Naive thymus-derived CD4-positive, alpha-beta T cell (primary cell): ENCODE measurements at places on chromosomes 7 and 10. TPM values are rescaled to one million over a fixed set of nuclear protein-coding genes. Genes with fewer than 3 reads are reported as not detected.

GRCh38 chr10:131880016-131880590 is 20.7 kb upstream of the PPP2R2D start:
- no peak overlapping the region for H3K27ac ChIP-seq
- no peaks in the 10 kb centered on the region for H3K27me3 ChIP-seq
- no peak overlapping the region for H3K4me3 ChIP-seq
- no peak for DNase-seq
- H3K36me3 ChIP-seq = no peaks in the 10 kb centered on the region
- no peaks in the 10 kb centered on the region for H3K4me1 ChIP-seq

- H3K4me1 ChIP-seq = no peaks in the 10 kb centered on the region
- H3K36me3 ChIP-seq = no peaks in the 10 kb centered on the region
- no peak overlapping the region for H3K27ac ChIP-seq
- no peak for DNase-seq
- H3K27me3 ChIP-seq = no peaks in the 10 kb centered on the region
These were observed 20.0 kb upstream of the IFIT2 start for GRCh38 chr10:89281606-89282395.

DNA sequence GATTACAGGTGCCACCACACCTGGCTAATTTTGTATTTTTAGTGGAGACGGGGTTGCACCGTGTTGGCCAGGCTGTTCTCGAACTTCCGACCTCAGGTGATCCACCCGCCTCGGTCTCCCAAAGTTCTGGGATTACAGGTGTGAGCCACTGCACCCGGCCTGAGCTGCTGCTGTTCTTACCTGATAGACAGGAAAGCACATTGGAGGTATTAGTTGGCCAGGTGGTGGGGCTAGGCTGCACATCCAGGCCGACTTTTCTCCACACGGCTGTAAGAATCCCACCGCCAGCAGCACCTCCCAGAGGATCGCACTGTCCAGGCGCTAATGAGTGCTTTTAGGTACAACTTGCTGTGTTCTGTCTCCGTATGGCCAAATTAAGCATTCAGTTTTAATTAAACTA is 112.6 kb downstream of the WDR37 start:
- H3K4me1 ChIP-seq = no peaks in the 10 kb centered on the region
- H3K4me3 ChIP-seq = no peak overlapping the region
- no peaks in the 10 kb centered on the region for H3K36me3 ChIP-seq
- no peaks in the 10 kb centered on the region for H3K27me3 ChIP-seq
- no peak overlapping the region for H3K27ac ChIP-seq

- H3K36me3 ChIP-seq = no peaks in the 10 kb centered on the region
- H3K27me3 ChIP-seq = no peaks in the 10 kb centered on the region
- peaks cover 96% of the 10 kb centered on the region for H3K4me1 ChIP-seq
These were observed 9.4 kb downstream of the PIP4K2A start for GRCh38 chr10:22704942-22705341.

DNA sequence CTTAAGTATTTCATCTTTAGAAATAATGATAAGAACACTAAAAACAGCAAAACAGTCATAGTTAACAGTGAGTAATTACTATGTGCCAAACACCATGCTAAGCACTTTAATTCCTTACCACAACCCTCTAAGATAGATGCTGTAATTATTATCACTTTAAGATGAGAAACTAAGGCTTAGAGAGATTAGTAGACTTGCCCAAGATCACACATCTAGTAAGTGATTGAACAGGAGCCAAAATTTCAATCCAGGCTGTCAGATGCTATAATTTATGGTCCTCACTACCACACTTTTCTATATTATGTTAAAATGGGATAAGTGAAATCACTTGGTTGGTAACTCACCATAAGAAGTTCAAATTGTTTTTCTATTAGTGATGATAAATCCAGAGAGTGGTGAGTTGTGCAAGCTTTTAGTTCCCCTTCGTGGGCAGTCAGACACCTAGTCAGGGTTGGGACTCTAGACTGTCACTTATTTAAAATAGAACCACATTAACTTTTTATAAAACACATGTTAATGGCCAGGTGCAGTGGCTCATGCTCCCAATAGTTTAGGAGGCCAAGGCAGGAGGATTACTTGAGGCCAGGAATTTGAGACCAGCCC is 85.9 kb upstream of the GATA3 start:
- H3K4me3 ChIP-seq = no peak overlapping the region
- DNase-seq = no peak
- H3K27ac ChIP-seq = no peak overlapping the region
- no peaks in the 10 kb centered on the region for H3K4me1 ChIP-seq

- no peaks in the 10 kb centered on the region for H3K27me3 ChIP-seq
- DNase-seq = no peak
- peak overlapping the region; percentile 60 for H3K4me3 ChIP-seq
- peaks cover 87% of the 10 kb centered on the region for H3K4me1 ChIP-seq
These were observed 87.9 kb downstream of the RNF216 start for GRCh38 chr7:5693529-5693928.

DNA sequence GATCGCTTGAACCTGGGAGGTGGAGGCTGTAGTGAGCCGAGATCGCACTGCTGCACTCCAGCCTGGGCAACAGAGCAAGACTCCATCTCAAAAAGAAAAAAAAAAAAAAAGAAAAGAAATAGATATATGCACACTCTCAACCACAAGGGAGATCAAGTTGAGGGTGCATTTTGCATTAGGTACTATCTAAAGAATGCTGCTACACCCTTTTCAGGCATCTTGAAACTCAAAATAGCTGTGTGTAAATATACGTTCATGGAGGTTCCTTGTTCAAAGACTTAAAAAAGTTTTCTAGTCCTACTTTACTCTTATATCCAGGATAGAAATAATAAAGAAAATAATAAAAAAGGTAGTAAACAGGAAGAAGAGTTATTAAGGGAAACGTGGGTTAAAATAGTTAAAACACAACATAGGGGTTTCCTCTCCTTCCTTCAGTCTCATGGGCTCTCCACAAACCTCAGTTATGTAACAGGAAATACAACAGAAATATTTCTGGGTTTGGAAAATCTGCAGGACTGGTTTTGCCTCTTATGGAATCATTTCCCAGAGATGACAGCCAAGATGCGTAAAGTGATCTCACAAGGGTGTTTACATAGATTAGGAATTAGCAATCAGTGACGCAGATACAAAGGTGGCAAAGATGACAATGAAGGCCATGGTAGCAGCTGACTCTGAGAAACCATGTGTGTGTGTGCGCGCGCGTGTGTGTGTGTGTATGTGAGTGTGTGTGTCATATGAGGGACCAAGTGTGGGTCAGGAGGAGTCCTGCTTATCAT is 15.1 kb downstream of the STEAP4 start:
- no peak for DNase-seq
- H3K4me1 ChIP-seq = no peaks in the 10 kb centered on the region
- H3K27me3 ChIP-seq = peaks cover 4% of the 10 kb centered on the region
- H3K27ac ChIP-seq = no peak overlapping the region

GRCh38 chr10:18294633-18295032 is 154.4 kb downstream of the CACNB2 start:
- no peak overlapping the region for H3K27ac ChIP-seq
- H3K4me3 ChIP-seq = no peak overlapping the region
- H3K27me3 ChIP-seq = no peaks in the 10 kb centered on the region
- no peaks in the 10 kb centered on the region for H3K4me1 ChIP-seq
- no peak for DNase-seq

GRCh38 chr10:72009425-72010081 is 45.4 kb downstream of the CHST3 start:
- H3K4me3 ChIP-seq = no peak overlapping the region
- no peak for DNase-seq
- no peaks in the 10 kb centered on the region for H3K36me3 ChIP-seq
- no peaks in the 10 kb centered on the region for H3K27me3 ChIP-seq
- no peak overlapping the region for H3K27ac ChIP-seq

DNA sequence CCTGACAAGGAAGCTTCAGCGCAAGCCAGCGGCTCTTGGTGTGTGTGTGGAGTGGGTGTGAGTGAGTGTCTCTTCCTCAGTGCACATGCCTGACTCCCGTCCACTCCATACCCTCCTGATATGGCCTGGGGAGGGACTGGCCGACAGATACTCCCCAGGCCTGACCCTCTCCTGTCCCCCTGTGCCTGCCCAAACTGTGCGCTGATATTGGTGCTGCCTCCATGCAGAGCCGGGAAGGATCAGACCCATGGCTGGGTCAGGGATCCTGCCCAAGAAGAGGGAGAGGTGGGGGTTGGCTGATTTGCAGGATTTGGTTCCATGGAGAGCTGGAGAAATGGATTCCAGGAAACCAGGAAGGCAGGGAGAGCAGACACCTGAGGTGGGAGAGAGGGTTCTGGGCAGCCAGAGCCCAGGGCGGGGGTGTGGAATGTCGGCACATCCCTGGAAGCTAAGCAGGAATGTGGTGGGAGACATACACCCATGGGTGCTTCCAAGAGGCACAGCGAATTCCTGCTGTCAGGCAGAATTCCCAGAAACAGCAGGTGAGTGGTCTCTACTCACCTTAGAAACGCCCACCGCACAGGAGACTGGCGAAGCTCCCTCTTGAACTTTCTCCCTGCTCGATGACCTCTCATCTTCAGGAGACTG is 6.3 kb downstream of the CALML5 start:
- H3K27me3 ChIP-seq = no peaks in the 10 kb centered on the region
- no peak for DNase-seq
- no peaks in the 10 kb centered on the region for H3K4me1 ChIP-seq
- H3K27ac ChIP-seq = no peak overlapping the region
- H3K4me3 ChIP-seq = no peak overlapping the region

GRCh38 chr7:142711746-142712616 is 37.3 kb upstream of the PRSS1 start:
- no peak for DNase-seq
- peaks cover 31% of the 10 kb centered on the region for H3K4me1 ChIP-seq
- peak overlapping the region; percentile 46 for H3K4me3 ChIP-seq
- no peaks in the 10 kb centered on the region for H3K27me3 ChIP-seq
- no peaks in the 10 kb centered on the region for H3K36me3 ChIP-seq

GRCh38 chr7:7943951-7944350 is 24.6 kb upstream of the GLCCI1 start:
- H3K27me3 ChIP-seq = no peaks in the 10 kb centered on the region
- H3K27ac ChIP-seq = no peak overlapping the region
- H3K4me3 ChIP-seq = peak overlapping the region; percentile 32

- no peak overlapping the region for H3K27ac ChIP-seq
- H3K4me3 ChIP-seq = no peak overlapping the region
- peaks cover 9% of the 10 kb centered on the region for H3K4me1 ChIP-seq
- H3K36me3 ChIP-seq = no peaks in the 10 kb centered on the region
- DNase-seq = no peak
- H3K27me3 ChIP-seq = no peaks in the 10 kb centered on the region
These were observed 47.1 kb downstream of the KLF6 start for GRCh38 chr10:3737864-3738263.

- peaks cover 6% of the 10 kb centered on the region for H3K36me3 ChIP-seq
- H3K27ac ChIP-seq = no peak overlapping the region
- no peaks in the 10 kb centered on the region for H3K4me1 ChIP-seq
- DNase-seq = no peak
- H3K4me3 ChIP-seq = no peak overlapping the region
These were observed 39.1 kb downstream of the TASOR2 start for GRCh38 chr10:5723692-5724091.

GRCh38 chr10:78619115-78619851 is 449.5 kb upstream of the ZMIZ1 start:
- DNase-seq = no peak
- no peaks in the 10 kb centered on the region for H3K36me3 ChIP-seq
- no peak overlapping the region for H3K27ac ChIP-seq
- H3K27me3 ChIP-seq = no peaks in the 10 kb centered on the region
- H3K4me3 ChIP-seq = no peak overlapping the region
- no peaks in the 10 kb centered on the region for H3K4me1 ChIP-seq

DNA sequence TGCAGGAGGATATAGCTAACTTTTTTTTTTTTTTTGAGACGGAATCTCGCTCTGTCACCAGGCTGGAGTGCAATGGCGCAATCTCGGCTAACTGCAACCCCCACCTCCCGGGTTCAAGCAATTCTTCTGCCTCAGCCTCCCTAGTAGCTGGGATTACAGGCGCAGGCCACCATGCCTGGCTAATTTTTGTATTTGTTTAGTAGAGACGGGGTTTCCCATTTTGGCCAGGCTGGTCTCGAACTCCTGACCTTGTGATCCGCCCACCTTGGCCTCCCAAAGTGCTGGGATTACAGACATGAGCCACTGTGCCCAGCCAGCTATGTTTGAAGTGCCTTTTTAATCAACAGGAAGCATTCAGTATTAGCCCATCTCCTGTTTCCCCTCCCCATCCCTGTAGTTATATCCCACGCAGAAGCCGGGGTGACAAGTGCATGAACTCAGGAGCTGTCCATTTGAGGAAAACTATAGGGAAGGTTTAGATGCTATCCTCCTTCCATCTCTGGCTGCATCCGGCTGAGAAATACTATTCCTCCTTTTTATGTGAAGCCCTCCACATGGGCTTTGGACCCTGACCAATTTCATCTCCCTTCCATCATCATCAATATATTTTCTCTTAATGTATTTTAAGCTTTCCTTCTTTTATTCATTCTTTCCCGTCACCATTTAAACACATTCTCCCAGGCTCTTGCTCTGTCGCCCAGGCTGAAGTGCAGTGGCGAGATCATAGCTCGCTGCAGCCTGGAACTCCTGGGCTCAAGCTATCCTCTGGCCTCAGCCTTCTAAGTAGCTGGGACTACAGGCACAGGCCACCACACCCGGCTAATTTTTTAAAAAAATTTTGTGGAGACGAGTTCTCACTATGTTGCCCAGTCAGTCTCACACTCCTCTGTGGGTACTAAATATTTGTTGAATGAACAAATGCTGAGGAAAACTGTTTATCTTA is 1.3 kb upstream of the POT1 start:
- peaks cover 10% of the 10 kb centered on the region for H3K4me1 ChIP-seq
- no peak overlapping the region for H3K4me3 ChIP-seq
- H3K27ac ChIP-seq = no peak overlapping the region
- no peak for DNase-seq
- no peaks in the 10 kb centered on the region for H3K27me3 ChIP-seq

GRCh38 chr7:55133630-55134358 is 115.0 kb downstream of the EGFR start:
- DNase-seq = no peak
- H3K27ac ChIP-seq = no peak overlapping the region
- no peaks in the 10 kb centered on the region for H3K36me3 ChIP-seq
- no peak overlapping the region for H3K4me3 ChIP-seq
- no peaks in the 10 kb centered on the region for H3K27me3 ChIP-seq
- no peaks in the 10 kb centered on the region for H3K4me1 ChIP-seq

DNA sequence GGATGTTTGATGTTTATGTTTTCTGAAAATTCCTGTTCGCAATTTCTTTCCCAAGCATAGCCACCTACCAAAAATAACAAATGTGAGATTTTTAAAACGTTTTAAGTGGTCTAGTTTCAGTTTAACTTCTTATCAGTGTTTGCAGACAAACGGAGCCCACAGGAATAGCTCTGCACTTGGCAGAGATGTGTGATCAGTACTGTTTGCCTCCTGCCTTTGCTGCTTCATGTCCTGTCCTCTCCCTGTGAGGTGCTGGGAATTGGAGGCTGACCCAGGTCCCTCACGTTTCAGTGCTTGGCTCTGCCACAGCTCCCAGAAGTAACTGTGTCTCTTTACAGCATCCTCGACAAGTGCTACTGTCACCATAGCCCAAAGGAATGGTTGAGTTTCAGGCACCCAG is 1.2 kb downstream of the UCN3 start:
- no peaks in the 10 kb centered on the region for H3K36me3 ChIP-seq
- H3K4me1 ChIP-seq = no peaks in the 10 kb centered on the region
- no peak overlapping the region for H3K4me3 ChIP-seq
- no peaks in the 10 kb centered on the region for H3K27me3 ChIP-seq

- H3K27me3 ChIP-seq = no peaks in the 10 kb centered on the region
- no peak overlapping the region for H3K27ac ChIP-seq
- H3K36me3 ChIP-seq = no peaks in the 10 kb centered on the region
- H3K4me3 ChIP-seq = no peak overlapping the region
- no peaks in the 10 kb centered on the region for H3K4me1 ChIP-seq
These were observed 12.7 kb downstream of the XRCC2 start for GRCh38 chr7:152663148-152663740.

The MUC12 gene
- not detected for total RNA-seq

The HYAL4 gene
- total RNA-seq = not detected in 2 replicates

The AS3MT gene
- total RNA-seq = 2.1 TPM

The FAM25G gene
- not detected for total RNA-seq

The C7orf33 gene
- total RNA-seq = not detected

The ZEB1 gene
- 126 TPM for total RNA-seq

The UPK3B gene
- 6.5 TPM for total RNA-seq

The IQUB gene
- not detected for total RNA-seq

The RPP38 gene
- 7.6 TPM for total RNA-seq
